A549 (cell line): ENCODE measurements at places on chromosomes 11 and 22. TPM values are rescaled to one million over a fixed set of nuclear protein-coding genes. Genes with fewer than 3 reads are reported as not detected.
A peak's percentile ranks its signal among the peaks of the same experiment; 100 is the strongest.

Gene CELSR1
- 26.9 to 31.8 TPM (median 28.4 TPM) in 3 replicates for polyA plus RNA-seq

Gene TRIM49
- not detected in 3 replicates for polyA plus RNA-seq

Gene RFPL2
- 0.17 to 0.30 TPM (median 0.25 TPM) in 3 replicates for polyA plus RNA-seq

Gene PRSS23
- 199 to 247 TPM (median 217 TPM) in 3 replicates for polyA plus RNA-seq

Gene PIK3IP1
- 0.90 to 1.1 TPM (median 0.93 TPM) in 3 replicates for polyA plus RNA-seq

Gene ANKK1
- 0.03 TPM in 1 of 3 replicates, not detected in the others for polyA plus RNA-seq

Gene IL17RA
- 3.9 to 4.4 TPM (median 4.3 TPM) in 3 replicates for polyA plus RNA-seq

Gene KLHL35
- polyA plus RNA-seq: 0.56 to 0.72 TPM (median 0.69 TPM) in 3 replicates

Gene BTBD18
- not detected in 3 replicates for polyA plus RNA-seq

Gene OR5AP2
- not detected in 3 replicates for polyA plus RNA-seq

Gene GPHA2
- polyA plus RNA-seq: not detected in 3 replicates

DNA sequence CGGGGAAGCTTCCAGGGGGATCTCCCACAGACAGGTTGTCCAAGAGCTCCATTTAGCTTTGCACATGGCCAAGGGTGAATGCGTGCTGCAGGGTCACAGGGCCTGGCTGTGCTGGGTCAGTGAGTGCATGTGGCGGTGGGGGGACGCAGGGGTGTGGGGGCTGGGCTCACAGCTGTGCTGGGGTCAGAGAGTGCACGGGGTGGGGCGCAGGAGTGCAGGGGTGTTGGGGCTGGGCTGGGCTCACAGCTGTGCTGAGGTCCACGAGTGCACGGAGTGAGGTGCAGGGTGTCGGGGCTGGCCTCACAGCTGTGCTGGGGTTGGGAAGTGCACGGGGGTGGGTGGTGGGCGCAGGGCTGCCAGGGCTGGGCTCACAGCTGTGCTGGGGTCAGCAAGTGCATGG is 557.7 kb downstream of the BRD1 start:
- no peak for DNase-seq

DNA sequence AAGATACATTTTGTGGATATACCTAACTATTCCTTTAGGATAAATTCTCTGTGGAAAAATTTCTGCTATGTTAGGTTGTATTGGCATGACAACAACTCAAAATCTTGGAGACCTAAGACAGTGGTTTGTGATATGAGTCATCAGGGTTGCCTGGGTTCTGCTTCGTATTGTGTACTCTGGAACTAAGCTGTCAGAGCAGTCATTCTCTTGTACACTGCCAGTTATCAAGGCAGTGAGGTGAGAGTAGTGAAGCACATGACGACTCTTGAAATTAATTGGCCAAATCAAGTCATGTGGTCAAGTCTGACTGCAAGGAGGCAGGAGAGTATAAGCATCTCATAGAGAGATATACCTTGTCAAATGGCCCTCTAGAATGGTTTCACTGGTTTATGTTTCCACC is 104.4 kb downstream of the FANCF start:
- DNase-seq: peak; percentile 26

GRCh38 chr11:70885281-70886231 is 366.8 kb downstream of the SHANK2 start:
- no peak for DNase-seq

DNA sequence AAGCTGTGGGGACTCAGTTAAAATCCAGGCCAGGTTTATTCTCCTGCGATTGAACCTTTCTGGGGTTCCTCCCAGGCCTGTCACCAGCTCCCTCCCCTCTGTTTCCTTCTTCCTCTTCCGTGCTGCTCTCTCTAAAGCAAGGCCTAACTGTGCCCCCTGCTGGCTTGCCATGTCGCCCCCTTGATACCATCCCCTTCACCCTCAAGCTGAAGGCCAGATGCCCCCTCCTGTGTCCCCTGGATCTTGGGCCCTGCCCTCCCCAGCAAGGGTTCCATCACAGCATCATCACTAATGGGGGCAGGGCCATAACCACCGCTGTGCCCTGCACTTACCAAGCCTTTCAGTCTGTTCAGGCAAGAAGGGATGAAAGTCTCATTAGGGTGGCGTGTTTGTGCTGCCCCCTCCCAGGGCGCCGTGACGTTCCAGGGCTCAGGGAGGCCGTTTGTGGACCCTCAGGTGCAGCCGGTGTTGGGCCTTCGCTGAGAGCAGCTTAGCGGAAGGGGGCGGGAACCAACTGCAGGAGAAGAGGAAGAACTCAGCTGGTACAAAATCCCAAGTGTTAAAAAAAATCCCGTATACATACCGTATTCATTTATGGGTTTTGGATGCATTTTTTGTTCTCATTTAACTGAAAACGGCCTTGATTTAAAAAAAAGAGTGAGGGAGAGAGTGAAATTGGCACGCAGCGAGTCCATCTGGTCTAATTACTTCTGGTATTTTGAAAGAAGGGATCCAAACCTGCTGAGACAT is 69.9 kb downstream of the MPPED1 start:
- no peak for DNase-seq

DNA sequence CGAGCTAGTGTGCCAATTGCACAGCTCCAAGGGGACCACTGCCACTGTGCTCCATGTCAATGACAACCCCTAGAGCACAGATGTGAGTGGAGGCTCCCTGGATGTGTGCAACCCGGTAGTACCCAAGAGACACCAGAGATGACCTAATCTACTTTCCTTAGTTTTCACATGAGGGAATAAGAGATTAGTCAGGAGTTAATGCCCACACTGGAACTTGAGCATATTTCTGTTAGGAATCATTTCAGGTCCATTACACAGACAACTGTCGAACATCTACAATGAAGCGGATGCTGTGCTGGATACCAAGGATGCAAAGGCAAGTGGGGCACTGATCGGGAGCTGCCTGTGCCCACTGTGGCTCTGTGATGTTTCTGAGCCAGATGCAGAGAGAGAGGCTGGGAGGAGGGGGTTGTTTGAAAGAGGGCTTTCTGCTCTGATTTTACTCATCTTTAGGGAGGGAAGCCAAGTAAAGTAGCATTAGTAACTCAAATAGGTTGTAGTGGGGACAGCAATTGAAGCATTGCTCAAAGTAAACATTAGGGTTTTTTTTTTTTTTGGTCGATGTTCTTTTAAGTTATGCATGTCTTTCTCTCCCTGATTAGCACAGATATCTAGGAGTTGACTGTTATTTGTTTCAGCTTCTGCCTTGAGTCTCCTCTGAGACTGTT is 82.5 kb upstream of the SORL1-AS1 start:
- no peak for DNase-seq

GRCh38 chr11:99277281-99277680 is 256.5 kb downstream of the CNTN5 start:
- DNase-seq: no peak

- no peak for DNase-seq
Observed at GRCh38 chr11:33761471-33761870, 12.8 kb downstream of the FBXO3 start.

DNA sequence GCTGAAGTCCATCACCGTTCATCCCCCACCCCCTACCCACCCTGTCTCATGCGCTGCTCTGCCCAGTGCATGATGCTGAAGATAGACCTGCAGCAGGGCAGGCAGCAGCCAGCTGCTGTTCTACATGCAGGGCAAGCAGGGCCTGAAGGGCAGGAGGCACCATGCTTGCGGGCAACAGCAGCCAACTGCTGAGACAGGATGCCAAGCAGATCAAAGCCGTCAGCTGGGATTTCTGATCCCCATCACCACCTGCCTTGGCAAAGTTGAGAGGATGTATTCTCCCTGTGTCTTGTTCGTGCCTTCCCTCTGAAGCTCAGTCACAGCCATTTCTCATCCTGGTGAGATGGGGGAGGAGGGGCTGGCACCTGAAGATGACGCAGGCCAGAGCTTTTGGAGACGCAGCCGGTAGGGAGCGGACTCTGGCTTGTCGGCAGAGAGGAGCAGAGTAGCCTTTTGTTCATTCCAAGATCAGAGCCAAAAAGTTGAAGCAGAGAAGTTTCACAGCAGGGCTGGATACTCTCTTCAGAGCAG is 227.0 kb downstream of the GRIK4 start:
- no peak for DNase-seq

- no peak for DNase-seq
Observed at GRCh38 chr22:42800451-42801251, 56.4 kb downstream of the ARFGAP3 start.

GRCh38 chr11:119618208-119618909 is 110.6 kb downstream of the NECTIN1 start:
- DNase-seq: no peak

- no peak for DNase-seq
Observed at GRCh38 chr11:69241844-69242243, 52.1 kb upstream of the MYEOV start.

DNA sequence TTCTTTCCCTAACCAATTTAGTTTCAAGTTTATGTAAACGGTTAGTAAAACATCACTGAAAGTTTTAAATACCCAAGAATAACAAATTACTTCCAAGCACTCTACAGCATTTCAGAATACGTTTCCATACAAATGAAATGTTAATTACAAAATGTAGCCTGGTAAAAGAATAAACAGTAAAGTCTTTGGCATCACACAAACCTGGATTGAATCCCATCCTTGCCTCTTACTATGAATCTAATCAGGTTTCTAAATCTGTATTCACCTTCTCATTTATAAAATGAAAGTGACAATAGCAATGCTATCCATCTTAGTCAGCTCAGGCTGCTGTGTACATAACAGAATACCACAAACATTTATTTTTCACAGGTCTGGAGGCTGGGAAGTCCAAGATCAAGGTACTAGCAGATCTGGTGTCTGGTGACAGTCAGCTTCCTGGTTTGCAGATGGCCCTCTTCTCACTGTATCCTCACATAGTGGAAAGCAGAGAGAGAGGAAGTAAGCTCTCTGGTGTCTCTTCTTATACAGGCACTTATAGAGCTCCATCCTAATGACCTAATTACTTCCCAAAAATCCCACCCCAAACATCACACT is 19.2 kb downstream of the FAM168A start:
- no peak for DNase-seq

DNA sequence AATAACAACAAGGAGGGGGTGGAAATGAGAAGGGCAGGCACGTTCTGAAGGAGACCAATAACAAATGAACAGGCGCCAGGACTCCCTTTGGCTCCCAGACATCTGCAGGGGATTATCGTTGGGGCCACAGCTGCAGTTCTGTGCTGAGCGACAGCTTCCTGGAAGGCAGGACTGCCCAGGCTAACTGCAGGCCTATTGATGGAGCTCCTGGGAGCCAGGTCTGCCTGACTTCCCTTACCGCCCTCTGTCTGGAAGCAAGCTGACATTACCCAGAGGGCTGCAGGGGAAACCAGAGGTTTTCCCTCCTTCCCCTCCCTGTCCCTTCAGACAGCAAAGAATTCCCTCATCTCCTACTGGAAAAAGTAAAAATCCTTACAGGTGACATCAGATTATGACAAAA is 5.0 kb downstream of the DRD2 start:
- DNase-seq: no peak

- DNase-seq: no peak
Observed at GRCh38 chr11:92211576-92212167, 12.9 kb upstream of the FAT3 start.

DNA sequence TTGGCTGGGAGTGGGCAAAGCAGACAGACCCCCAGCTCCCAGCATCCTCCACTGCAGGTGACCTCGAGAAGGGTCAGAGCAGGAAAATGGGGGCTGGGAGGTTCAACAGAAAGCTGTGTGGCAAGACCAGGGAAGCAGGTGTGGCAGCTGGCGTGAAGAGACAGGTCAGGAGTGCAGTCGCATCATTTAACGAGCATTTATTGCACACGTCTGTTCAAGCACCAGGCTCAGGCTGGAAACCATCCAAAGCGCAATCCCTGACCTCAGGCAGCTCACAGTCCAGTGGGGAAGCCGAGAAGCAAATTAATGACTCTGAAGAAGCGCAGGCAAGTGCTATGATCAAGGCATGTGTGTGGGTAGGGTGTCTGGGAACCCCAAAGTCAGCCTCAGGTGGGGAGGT is 7.4 kb downstream of the SLC25A45 start:
- DNase-seq: no peak

DNA sequence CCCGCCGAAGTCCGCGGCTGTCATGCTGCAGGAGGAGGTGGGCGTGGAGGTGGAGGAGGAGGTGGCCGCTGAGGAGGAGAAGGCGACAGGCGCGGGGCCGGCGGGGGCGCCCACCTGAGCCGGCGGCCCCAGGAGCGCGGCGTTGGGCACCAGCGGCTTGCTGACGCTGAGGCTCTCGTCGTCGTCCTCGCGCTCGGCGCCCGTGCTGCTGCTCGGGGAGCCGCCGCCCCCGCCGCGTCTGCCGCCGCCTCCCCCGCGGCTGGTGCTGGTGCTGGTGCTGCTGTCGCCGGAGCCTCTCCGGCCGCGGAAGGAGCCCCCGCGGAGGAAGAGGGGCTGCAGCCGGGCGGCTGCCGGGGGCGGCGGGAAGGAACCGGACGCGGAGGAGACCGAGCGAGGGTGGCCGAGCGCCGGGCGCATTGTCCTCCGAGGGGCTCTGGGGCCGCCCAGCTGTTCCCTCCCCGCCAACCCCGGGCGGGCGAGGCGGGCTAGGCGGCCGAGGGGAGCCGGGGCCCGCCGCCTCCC is 388 bp downstream of the TMEM121B start:
- no peak for DNase-seq

DNA sequence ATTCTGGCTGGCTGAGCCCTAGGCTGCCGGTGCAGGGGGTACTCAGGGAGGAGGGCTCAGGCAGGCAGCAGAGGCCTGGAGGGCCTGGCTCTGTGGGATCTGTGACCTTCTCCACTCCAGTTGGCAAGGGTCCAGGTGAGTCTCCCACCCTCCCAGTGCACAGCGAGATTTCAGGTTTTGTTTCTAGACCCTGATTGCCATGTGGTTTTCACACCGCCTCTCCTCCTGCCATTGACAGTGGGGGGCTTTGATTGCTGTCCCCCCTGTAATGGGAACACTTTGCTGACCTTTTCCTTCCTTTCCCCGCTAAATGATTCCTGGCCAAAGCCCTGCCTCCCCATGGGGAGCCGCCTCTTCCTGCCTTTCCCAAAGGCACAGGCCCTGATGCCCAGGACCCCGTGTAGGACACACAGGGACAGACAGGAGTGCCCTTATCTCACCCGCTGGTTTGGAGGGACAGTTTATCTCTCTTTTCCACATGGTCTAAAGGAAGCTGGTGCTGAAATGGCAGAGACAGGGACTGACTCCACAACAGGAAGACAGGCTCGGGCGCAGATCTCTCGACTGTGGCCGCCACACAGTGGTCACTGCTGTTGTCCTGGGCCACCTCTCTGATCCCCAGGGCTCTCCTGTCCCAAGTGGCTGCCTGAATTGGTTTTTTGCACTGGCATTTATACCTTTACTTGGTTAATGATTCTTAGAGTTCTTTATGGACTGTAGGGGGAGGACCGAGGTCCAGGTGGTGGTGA is 43.4 kb downstream of the BCR start:
- DNase-seq: no peak

GRCh38 chr11:38968951-38969350 is 2370.9 kb upstream of the RAG2 start:
- no peak for DNase-seq

DNA sequence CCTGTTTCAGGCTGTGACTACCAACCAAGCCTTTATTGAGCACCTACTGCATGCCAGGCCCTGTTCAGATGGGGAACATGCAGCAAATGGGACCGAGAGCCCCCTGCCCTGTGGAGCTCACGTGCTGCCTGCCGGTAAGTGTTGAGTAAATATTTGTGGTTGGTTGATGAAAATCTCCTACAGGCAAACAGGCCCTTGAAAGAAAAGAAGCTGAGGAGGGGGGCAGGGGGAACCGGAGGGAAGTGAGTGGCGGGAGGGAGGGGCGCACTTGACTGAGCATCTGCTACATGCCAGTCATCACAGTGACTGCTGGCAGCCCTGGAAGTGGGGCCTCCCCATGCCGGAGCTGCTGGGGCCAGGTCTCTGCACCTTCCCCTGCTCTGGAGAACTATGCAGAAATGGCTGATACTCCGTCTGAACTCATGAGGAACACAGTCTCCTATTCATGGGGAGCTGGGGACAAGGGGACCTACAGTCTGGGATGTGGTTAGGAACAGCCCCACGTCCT is 34.2 kb downstream of the MACROD1 start:
- DNase-seq: no peak
